ENCODE measurements at places on chromosomes 2 and 18. TPM values are rescaled to one million over a fixed set of nuclear protein-coding genes. Genes with fewer than 3 reads are reported as not detected.

DNA sequence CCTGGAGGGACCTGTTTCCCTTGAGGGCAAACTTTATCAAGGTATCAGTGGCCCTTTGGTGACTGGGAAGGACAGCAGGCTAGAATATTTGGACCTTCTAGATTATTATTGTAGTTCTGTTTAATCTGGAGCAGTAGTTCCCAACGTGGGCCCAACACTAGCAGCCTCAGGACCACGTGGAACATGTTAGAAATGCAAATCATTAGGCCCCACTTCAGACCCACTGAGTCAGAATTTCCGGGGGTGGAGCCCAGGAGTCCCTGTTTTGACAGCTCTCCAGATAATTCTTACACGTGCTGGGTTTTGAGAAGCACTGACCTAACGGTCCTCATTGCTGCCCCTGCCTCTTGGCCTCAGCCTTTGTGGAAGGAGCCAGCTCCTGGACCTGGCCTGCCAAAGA is 25.5 kb upstream of the DYNC2LI1 start:
- no peak for DNase-seq

- DNase-seq, result no peak
Measured at GRCh38 chr18:55780586-55781071, 192.6 kb upstream of the TCF4 start.

Gene NEUROD1
- 72.2 TPM for total RNA-seq

Gene AFTPH
- total RNA-seq, result 38.1 TPM

DNA sequence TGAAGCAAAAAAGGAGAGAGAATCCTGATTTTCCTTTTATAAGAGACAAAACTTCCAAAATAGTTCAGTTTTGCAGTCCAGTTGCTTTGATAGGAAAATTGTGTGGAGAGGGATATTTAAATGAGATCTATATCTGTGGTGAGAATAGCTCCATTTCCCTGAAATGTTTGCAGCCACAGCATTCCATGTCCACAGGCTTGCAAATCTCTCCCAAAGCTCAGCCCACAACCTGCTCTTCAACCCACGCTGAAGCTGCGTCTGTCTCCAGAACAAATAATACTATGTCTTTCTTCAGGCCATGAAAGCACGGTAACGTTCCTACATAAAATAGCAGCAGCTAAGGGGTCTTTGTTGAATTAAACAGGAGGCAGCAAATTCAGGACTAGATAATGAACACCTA is 31.8 kb downstream of the TMEM17 start:
- no peak for DNase-seq

GRCh38 chr2:195590861-195591205 is 66.2 kb upstream of the SLC39A10 start:
- no peak for DNase-seq

Gene GDF7
- 24.3 TPM for total RNA-seq

DNA sequence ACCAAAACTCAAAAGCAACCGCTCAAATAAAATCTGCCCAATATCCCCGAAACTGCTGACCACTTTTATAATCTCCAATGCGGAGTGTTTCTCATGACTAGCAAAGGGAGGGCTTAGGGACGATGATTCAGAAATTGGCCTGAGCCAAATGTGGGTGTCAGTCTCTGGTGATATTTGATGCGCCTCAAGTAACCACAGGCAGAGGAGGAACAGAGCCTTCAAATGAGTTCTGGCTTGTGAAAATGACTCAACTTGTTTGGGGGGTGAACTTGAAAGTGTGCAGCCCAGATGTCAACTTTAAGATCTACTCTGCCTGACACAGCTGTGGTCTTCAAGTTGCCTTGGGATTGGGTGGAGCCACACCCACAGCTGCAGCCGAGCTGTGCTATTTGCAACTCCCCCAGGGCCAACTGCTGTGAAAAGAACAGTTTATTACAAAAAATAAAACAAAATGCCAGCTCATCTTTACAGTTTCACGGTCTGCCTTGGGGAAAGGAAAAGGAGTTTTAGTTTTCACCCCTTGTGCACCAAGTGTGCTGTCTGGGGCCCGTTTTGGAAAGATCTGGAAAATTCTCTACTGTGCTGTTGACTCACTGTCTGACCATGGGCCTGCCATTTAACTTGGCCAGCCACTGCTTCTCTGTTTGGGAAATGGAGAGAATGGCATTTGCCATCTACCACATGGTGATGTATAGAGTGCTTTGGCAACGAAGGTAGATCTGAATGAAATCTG is 222.1 kb downstream of the MTX2 start:
- no peak for DNase-seq

- DNase-seq, result no peak
Measured at GRCh38 chr2:217945530-217945929, 57.3 kb downstream of the TNS1 start.

GRCh38 chr2:120466704-120467054 is 120.7 kb downstream of the INHBB start:
- DNase-seq, result no peak

- DNase-seq, result no peak
Measured at GRCh38 chr18:24922491-24922890, 429.5 kb downstream of the ZNF521 start.

DNA sequence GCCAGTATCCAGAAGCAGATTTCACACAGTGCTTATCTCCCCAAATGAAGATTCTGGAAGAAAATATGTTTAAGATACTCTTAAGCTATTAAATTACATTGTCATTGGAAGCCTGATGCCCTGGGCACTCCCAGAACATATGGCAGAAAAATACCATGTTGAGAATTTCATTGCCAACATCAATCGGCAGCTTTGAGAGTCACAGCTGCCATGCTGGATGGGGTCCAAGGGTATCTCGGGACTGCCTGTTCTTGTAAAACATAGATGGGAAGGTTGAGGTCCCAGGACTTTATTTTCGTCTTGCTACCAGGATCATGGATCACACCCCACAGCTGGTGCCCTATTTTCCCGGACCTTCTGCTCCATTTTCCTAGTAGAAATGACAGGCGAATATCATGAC is 632.5 kb downstream of the SUCLG1 start:
- DNase-seq, result no peak

DNA sequence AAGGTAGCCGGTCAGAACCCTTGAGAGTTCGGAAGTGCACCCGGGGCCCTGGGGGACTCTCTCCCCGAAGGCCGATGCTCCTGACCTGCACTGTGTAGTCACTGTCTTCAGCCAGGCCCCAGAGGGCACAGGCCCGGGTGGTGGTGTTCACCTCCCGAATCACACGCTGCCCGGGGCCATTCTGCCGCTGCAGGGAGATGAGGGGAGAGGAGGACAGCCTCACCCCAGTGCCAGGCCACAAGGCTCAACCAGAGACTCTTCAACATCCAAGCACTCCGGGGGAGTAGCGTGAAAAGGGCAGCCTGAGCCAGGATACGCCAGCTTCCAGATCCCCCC is 1.1 kb downstream of the FNDC4 start:
- DNase-seq, result no peak

DNA sequence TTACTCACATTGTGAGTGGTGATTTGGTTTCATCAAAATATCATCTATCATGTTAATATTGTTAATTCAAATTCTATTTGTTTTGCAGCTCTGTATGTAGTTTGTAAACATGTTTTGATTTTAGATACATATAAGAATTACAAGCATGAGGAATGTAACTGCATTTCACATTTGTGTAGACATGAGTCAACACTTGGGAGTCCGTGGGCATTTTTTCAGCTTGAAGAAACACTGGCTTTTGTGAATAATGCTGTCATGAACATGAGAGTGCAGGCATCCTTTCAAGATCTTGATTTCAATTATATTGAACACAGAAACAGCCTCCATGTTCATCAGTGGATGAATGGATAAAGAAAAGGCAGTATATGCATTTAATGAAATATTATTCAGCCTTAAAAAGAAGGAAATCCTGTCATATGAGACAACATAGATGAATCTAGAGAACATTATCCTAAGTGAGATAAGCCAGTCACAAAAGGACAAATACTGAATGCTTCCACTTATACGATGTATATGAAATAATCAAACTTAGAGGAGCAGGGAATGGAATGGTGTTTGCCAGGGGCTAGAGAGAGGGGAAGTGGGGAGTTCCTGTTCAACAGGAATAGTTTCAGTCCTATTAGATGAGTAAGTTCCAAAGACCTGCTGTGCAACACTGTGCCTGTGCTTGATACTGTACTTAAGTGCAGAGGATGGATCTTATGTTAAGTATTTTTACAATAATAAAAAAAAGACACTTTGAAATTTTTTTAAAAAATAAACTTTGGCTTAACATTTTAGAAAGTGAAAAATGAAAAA is 194.9 kb downstream of the LRATD1 start:
- no peak for DNase-seq

DNA sequence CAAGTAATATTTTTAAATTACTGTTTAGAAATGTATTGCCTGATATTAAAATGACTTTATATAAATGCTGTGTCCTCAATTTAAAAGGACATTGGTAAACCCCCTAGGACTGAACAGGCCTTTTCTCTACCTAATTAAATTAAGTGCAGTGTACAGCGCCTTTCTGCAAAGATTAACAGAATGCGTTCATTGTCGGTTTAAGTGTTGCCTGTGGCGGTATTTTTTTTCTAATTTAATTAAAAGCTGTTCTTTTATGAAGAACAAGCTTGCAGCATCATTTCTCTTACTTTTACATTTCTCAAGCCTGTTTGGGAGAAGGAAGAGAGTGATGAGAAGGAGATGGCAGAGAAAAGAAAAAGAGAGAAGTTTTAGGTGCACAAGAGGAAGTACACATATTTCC is 344.9 kb downstream of the CPS1 start:
- no peak for DNase-seq

- no peak for DNase-seq
Measured at GRCh38 chr2:31081492-31081891, 56.7 kb downstream of the GALNT14 start.

GRCh38 chr2:84971510-84972206 is 697 bp downstream of the KCMF1 start:
- DNase-seq, result peak; percentile 79

- DNase-seq, result peak; percentile 55
Measured at GRCh38 chr2:127575941-127576432, 40.5 kb downstream of the MYO7B start.

DNA sequence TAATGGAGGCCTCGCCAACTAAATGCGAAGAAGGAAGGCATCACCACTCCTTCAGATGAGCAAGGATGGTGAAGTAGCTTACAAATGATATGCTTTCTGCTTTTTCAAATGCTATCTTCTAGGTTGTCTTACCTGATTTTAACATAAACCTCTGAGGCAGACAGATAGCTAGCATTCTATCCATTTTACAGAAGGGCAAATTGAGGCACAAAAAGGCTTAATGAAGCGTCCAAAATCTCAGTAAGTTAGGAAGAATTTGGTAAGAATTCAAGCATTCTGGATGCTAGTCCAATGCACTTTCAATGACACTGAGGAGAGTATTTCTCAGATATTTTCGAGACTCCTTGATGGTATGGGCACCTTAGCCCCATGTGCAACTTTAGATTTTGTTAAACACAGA is 81.8 kb downstream of the LRP2 start:
- DNase-seq, result no peak

- no peak for DNase-seq
Measured at GRCh38 chr2:48467637-48468036, 62.3 kb upstream of the STON1 start.

Gene SPC25
- 25.2 TPM for total RNA-seq

Gene HOXD13
- total RNA-seq, result 0.43 TPM

Gene ATP8B1
- 21.7 TPM for total RNA-seq

Gene SLC25A52
- not detected for total RNA-seq

DNA sequence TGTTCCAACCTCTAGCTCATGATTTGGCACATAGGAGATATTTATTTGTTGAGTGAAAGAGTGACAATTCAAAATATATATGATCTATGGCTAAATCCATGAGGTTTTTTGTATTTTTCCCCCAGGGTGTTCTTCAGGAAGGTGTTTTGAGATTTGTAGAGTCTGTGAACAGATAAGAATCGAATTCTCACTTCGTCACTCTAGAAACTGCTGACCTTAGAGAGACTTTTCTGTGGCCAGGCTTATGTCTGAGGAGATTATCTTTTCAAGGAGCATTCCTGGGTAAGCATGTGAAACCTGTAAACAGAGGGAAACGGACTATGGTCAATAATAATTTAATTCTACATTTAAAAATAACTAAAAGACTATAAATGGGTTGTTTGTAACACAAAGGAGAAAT is 849 bp upstream of the ITGB6 start:
- DNase-seq, result no peak

DNA sequence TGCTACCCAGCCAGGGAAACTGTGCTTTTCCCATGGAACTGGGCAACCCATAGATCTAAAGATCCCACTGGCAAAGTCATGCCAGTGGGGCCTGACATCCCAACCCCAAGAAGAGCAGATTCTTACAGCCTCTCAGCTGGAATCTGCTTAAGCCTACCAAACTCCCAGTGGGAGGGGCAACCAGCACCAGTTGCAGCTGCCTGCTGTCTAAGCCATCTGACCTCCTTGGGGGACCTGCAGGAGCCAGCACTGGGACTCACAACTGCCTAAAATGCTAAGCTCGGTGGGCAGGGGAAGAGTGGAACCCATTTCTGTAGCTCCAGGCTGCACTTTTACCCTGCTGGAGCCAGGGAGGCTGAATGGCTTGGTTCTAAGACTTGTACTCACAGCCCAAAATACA is 770.7 kb upstream of the SLC8A1 start:
- DNase-seq, result no peak

GRCh38 chr2:46615555-46615954 is 136.2 kb downstream of the TMEM247 start:
- DNase-seq, result no peak

DNA sequence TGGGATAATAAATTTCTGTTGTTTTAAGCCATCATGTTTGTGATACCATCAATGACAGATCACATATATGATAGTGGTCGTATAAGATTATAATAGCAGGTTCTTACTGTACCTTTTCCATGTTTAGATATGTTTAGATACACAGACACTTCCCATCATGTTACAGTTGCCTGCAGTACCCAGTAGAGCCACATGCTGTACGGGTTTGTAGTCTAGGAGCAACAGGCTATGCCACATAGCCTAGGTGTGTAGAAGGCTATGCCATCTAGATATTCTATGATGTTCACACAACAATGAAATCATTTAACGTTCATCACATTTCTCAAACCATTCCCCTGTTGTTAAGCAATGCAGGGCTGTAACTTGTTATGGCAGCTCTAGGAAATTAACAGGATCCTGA is 132.9 kb upstream of the SH3BP4 start:
- no peak for DNase-seq

DNA sequence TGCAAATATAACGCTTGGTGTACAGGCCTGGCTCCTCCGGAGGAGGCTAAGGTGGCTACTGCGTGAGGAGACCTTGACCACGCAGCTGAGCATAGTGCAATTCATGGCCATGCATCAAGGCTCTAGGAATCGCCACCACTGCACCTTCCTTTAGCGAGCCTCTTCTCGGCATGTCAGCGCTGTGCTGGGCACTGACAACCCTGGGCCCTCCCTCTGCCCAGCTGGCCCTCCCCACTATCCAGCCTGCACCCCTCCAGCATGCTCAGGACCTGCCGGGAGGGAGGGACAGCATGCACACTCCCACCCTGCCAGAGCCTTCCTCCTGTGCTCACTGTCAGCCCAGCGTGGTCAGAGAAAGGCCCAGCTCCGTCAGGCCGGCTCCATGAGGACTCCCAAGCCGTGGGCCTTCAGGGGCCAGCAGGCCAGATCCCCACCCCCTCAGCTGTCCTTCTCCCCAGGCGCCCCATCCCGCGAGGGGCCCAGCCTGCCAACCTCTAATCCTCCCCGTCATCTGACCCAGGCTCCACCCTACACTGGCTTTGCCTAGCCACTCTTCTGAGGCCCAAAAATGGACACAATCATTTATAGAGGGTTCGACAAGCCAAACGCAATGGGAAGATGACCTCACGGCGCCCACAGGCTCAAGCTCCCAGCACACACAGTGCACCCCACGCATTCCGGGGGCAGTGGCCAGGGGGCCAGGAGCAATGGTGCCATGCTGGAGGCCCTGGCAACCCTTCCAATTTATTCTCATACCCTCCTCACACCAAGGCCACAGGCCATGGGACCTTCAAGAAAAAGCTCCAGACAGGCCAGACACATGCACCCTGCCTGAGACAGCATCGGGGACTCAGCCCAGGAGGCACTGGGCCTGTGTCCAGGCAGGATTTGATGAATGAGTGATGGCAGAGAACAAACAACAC is 3.5 kb downstream of the BIN1 start:
- no peak for DNase-seq

Measured in type B pancreatic cell (in vitro differentiated cells).